GM12864 (cell line): ENCODE measurements at places on chromosomes 1 and 21.

DNA sequence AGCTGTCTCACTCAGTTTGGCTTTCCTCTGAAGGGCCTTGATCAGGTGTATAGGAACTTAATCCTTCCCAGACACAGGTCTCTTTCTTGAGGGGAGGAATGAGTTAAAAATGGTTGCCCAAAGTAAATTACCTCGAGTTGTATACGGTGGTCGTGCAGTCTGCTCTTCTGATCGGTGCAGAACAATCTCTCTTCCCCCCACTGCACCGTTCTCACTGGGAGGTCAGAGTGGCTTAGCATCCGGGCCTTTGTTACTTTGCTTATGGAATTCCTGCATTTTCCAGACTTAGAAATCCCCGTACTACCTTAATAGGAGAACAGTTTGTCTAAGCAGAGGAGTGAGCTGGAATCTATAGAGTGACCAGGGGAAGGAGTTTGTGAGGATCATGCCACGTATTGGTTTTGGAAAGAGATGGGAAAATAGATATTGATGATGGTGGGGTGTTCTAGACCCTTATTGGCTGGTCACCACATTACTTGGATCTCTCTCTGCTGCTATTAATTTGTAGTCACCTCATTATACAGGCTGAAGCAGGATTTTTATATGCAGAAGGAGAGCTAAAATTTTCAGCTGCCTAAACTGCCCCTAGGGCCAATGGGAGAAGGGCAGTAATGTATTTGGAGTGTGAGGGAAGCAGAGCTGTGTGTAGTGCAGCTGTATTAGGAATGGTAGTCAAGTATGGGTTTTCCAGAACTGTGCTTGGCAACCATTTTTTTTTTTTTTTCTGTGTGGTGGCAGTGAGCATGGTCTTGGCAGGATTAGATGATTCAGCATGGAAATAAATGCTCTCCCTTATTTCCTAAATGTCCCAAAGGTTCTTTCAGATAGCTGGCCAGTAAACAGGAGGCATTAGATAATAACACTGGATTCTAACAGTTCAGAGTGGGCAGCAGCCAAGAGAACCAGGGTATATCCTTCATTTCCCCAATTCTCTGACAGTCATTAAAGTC is 81.5 kb downstream of the NDUFS5 start:
- DNase-seq: no peak

- DNase-seq: no peak
Measured at GRCh38 chr1:111585447-111586086, 34.0 kb upstream of the RAP1A start.

GRCh38 chr21:19123525-19123924 is 719.9 kb upstream of the TMPRSS15 start:
- no peak for DNase-seq

DNA sequence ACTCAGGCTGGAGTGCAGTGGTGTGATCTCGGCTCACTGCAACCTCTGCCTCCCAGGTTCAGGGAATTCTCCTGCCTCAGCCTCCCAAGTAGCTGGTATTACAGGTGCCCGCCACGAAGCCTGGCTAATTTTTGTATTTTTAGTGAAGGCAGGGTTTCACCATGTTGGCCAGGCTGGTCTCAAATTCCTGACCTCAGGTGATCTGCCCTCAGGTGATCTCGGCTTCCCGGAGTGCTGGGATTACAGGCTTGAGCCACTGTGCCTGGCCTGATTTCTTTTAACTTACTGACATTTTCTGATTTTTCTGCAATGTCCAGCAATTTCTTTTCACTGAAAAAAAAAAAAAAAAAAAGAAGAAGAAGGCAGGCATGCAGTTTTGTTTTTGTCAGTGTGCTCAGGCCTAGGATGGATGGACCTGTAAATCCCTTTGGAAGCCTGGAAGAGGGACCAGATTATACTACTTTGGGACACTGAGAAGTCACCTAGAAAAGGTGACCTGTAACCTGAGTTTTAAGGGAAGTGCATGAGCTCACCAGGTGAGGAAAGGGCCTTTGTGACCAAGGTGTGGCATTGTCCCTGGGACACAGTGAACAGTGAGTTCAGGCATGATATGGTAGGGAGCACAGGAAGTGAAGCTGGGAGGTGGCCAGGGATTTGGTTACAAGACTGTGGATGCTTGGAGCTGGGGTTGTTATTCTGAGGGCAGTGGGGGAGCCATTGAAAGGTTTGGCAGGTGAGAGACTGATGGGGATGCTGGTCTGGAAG is 2.7 kb upstream of the TMEM61 start:
- no peak for DNase-seq

DNA sequence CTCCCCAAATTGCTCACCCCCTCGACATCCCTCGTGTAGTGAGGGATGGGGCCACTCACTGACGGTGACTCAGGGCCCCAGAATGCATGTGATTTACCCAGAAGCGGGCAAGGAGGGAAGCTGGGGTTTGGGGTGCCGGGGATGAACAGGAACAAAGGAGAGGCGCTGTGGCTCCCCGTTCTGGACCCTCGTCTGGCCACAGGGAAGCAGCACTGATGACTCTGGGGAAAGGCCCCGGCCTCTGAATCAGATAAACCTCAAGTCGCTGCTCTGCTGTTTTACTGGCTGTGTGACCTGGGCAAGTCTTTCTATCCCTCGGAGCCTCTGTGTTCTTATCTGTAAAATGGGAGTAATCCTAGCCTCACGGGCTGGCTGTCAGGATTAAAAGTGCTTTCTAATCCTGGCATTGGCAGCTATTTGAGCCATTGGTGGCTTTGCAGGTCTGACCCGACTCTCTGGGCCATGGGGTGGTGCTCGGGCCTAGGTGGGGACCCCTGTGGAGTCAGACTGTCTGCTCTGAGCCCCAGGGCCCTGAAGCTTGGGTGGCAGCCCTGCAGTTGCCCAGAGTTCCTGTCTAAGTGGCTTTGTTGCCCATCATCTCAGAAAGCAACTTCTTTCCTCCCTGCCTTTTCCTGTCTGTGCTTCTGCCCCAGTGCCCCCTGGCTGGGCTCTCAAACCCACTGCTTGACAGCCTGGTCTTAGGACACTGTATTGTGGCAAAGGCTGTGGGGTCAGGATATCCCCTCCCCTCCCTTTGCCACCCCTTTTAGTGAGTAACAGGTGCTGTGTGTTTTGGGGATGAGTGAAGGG is 5.5 kb downstream of the TNFRSF1B start:
- DNase-seq: no peak

DNA sequence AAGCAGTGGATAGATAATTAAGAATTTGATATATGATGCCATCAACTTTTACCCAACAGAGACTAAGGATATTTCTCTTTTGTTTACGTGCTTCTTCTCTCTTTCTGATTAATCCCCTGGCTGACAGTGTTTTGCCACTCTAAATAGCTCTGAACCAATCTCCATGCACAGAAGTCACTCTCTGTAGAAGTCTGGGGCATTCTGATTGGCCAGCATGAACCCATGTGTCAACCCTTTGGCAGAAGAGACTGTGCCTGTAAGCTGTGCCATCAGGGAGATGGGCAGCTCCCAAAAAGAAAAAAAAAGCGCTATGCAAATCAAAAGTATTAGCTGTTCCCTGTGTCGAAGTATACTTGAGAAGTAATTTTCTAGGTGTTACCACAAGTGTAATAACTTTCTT is 34.1 kb upstream of the NRIP1 start:
- no peak for DNase-seq

GRCh38 chr1:233189526-233189925 is 106.0 kb downstream of the PCNX2 start:
- no peak for DNase-seq

DNA sequence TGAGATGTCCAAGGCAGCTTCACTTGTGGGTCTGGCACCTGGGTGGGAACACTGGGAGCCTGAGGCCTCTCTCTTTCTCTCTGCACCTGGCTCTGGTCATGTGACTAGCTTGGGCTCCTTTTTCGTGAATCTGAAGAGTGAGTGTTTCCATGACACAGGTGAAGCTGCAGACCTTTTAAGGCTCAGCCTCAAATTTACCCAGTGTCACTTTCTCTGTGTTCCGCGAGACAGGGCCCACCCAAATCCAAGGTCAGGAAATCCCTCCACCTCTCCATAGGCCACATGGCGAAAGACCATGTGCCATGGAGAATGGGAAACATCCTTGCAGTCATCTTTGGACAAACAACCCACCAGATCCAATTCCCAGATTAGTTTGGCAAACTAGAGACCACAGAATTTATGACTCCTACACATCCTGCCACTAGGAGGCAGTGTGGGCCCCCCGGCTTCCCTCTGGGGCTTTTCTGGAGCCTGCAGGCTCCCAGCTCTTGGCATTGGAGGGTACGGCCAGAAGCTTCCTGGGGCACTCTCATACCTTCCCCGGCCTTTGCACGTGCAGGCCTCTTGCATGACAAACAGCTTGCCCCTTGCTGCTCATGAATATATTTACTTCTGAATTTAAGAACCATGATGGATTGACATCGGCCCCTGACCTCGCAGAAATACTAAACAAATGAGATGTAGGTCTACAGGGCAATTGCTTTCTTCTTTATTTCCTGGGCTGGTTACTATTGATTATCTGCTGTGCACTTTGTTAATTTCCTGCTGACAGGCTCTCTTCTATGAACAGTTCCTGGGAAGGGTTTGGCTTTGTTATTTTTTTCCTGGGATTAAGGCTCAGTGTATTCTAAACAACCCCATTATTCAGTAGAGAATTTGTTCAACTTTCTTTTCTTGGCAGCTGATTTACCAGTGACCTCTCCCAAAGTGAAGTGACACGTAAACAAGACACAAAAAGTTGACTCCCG is 180.7 kb downstream of the KAZN start:
- DNase-seq: no peak

- no peak for DNase-seq
Measured at GRCh38 chr21:45169001-45169400, 94.6 kb downstream of the ADARB1 start.

DNA sequence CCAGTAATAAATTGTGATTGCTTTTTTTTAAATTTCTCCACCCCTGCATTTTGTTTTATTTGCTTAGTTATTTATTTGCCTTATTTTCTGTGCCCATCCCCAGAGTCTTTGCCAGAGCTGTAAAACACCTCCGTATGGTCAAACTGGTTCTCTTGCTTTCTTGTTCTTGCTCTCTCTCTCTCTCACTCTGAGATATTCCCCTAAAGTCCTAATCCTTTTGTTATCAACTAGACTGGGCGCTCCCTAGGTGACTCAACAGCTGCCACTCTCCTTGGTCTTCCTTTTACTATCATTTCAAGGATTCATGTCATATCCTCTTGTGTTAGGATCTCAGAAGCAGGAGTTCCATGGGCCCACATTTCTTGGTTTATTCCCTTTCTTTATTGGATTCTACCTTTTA is 160.0 kb downstream of the PRDM2 start:
- no peak for DNase-seq
